T-cell (primary cell): ENCODE measurements at places on chromosomes 5 and 9.
A peak's percentile ranks its signal among the peaks of the same experiment; 100 is the strongest.

GRCh38 chr5:119105971-119106370 lies 35.1 kb downstream of the DMXL1 start:
- no peaks in the 10 kb centered on the region for H3K36me3 ChIP-seq
- no peak for DNase-seq
- no peak overlapping the region for H3K4me3 ChIP-seq
- no peaks in the 10 kb centered on the region for H3K4me1 ChIP-seq
- H3K27ac ChIP-seq = no peak overlapping the region
- H3K27me3 ChIP-seq = no peaks in the 10 kb centered on the region

DNA sequence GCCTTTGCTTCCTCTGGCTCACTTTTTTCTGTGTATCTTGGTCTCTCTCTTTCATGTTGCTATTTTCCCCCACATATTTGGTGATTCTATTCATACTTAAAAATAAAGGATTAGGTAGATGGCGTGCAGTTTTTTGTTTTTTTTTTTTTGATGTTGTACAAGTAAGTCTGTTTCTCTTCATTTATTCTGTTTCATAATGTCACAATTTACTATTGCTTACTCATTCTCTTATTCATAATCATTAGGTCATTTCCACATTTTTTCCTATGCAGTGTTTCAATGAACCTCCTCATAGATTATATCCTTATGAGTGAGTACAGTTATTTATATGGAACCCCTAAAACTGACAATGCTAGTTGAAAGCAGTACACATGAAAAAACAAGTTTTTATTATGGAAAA lies 136.3 kb downstream of the APBA1 start:
- H3K27ac ChIP-seq = no peak overlapping the region
- H3K4me1 ChIP-seq = no peaks in the 10 kb centered on the region

- H3K36me3 ChIP-seq = peaks cover 16% of the 10 kb centered on the region
- no peak for DNase-seq
- peak overlapping the region; percentile 11 for H3K27ac ChIP-seq
- no peak overlapping the region for H3K4me3 ChIP-seq
Observed at GRCh38 chr9:127897193-127897692, 2.2 kb downstream of the ST6GALNAC6 start.

DNA sequence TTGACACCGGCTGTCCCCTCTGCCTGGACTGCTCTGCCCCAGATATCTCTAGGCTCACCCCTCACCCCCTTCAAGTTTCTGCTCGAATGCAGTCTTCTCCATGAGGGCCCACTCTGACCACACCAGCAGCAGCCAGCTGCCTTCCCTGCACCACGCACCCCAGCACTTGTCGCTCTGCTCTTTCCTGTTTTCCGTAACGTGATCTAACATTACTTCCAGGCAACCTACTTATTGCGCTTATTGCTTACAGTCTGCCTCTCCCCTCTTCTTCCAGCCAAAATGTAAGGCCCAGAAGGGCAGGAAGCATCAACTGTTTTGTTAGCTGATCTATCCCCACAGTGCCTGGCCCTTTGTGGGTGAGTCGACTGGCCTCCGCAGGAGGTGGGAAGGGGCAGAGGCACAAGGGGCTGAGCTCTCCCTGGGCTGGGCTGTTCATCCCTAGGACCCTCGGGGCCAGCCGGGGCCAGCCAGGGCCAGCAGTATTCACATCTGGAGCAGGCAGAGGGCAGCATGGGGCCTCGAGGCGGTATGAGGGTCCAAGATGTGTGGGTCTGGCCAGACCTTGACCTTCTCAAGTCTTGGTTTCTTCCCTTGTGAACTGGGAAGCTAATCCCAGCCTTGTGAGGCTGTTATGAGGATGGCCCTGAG lies 11.6 kb upstream of the DBN1 start:
- H3K27me3 ChIP-seq = no peaks in the 10 kb centered on the region
- DNase-seq = no peak
- H3K36me3 ChIP-seq = peaks cover 10% of the 10 kb centered on the region
- no peaks in the 10 kb centered on the region for H3K4me1 ChIP-seq
- no peak overlapping the region for H3K4me3 ChIP-seq

DNA sequence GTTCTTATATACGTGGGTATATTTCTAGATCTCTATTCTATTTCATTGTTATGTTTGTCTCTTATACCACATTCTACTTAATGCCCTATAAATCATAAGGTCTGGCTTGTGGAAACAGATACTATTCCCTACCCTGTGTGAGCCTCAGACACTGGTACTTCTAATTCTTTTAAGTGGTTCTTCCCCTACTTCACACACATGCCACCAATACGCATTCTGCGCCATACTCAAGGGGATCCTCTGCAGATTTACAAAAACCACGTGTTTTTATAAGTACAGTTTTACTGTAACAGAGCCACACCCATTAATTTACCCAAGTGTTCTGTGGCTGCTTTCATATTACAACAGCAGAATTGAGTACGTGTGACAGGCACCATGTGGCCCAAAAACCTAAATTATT lies 195.6 kb downstream of the SAXO1 start:
- H3K27ac ChIP-seq = no peak overlapping the region
- H3K4me3 ChIP-seq = no peak overlapping the region
- H3K36me3 ChIP-seq = no peaks in the 10 kb centered on the region
- no peak for DNase-seq
- no peaks in the 10 kb centered on the region for H3K27me3 ChIP-seq
